ENCODE measurements at places on chromosomes 2 and 18. TPM values are rescaled to one million over a fixed set of nuclear protein-coding genes. Genes with fewer than 3 reads are reported as not detected.

SH3BP4 gene
- not detected for polyA plus RNA-seq

CFAP221 gene
- not detected for polyA plus RNA-seq

ERMN gene
- 0.13 TPM for polyA plus RNA-seq

ACSL3 gene
- 26.5 TPM for polyA plus RNA-seq

DNA sequence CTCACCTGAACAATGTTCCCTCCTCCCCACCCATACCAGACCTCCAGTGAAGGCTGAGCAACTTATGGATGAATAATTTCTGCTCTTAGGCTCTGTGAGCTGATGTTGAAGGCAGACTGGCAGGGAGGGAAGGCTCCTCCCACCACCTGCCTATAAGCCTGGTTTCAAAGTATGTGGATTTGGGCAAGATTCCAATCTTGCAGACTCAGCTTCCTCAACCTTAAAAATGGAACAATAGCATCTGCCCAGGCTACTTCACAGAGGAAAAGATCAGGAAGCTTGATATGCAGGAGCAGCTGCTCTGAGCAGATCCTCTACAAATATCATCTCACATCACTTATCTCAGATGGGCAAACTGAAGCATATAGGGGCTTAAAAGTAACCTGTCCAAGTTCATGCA is 112.2 kb downstream of the ZFP36L2 start:
- no peak for DNase-seq

DNA sequence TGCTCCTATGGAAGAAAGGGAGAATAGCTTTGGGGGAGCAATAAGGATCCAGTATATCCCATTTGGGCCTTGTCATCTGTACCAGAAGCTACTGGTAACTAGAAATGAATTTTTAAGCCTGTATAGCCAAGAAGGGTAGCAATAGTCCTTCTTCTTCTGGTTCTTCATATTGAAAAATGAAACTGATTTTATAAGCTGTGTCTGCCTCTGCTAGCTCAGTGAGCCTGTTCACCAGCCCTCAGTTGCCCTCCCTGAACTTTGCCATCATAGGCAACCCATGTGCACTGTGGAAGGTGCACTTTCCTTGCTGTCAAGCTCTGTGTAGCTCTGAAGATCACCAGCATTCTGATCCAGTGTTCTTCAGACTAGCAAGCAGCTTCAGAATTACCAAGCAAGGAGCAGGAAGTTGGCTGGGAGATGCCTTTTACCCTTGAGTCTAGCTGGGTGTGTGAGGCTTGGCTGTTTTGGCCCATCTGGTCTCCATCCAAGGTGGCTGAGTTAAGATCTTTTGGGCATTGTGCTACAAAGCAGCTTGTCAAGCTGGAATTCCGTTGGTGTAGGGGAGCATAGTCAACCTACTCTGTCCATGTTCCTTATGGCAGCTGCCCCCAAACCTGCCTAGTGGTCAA is 55.8 kb upstream of the MGAT5 start:
- no peak for DNase-seq

DNA sequence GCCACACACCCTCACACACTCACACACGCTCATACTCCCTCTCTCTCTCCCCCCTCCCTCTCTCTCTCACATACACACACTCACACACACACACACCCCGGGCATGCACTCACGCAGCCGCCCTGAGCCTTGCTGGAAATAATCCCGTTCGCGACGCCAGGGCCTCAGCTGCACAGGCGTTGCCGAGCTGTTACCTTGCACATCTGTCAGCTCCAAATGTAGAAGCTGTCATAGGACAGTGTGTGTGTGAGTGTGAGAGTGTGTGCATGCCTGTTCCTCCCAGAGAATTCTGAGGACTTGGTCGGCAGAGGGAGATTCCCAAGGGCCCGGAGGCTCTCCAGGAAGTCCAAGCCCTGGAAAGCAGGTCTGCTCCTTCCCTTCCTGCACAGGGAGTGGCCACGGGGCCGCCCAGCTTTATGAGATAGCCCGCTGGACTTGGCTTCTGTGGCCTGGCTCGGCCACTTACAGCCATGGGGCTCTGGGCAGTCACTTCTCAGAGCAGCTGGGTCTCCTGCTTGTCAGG is 8.6 kb downstream of the SPR start:
- DNase-seq: no peak

DNA sequence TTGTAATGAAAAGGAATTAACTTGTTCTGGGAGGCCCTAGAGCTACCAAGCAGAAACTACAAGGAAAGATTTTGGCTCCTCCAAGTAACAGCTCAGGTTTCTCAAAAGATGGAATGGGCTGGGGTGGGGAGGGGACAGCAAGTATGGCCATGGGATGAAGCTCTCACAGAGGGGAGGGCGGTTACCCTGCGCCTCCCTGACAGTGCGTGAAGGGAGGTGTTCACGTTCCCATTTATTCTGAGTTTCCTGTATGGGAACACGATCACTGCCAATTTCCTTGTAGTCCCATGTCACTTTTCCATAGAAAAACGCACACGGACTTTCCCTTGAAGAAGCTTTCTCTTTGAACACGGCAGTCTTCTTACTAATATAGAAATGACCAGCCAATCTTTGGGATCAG is 17.0 kb downstream of the CDC42EP3 start:
- DNase-seq: no peak

DNA sequence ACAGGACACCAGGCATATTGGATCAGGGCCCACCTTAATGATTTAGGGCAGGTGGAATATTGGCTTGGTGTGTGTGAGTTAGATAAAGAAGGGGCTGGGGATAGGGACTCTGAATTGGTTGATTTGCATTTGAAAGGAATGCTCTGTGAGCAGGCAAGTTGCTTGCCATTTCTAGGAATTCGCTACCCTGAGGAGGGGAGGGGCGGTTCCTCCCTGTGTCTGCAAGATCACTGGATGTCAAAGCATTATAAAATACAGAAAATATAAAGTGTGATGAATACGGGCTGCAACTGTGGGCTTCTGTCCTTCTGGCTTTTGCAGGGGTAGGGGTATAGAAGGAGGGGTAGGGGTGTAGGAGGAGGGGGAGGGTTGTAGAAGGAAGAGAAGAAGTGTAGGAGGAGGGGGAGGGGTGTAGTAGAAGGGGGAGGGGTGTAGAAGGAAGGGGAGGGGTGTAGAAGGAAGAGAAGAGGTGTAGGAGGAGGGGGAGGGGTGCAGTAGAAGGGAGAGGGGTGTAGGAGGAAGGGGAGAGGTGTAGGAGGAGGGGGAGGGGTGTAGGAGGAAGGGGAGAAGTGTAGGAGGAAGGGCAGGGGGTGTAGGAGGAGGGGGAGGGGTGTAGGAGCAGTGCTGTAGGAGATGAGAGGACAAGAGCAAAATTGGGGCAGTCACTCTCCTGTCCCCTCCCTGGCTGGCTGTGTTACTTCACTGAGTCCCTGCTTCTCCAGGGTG is 238.0 kb upstream of the COPS8 start:
- DNase-seq: no peak
